ENCODE measurements at places on chromosomes 5 and 9.

DNA sequence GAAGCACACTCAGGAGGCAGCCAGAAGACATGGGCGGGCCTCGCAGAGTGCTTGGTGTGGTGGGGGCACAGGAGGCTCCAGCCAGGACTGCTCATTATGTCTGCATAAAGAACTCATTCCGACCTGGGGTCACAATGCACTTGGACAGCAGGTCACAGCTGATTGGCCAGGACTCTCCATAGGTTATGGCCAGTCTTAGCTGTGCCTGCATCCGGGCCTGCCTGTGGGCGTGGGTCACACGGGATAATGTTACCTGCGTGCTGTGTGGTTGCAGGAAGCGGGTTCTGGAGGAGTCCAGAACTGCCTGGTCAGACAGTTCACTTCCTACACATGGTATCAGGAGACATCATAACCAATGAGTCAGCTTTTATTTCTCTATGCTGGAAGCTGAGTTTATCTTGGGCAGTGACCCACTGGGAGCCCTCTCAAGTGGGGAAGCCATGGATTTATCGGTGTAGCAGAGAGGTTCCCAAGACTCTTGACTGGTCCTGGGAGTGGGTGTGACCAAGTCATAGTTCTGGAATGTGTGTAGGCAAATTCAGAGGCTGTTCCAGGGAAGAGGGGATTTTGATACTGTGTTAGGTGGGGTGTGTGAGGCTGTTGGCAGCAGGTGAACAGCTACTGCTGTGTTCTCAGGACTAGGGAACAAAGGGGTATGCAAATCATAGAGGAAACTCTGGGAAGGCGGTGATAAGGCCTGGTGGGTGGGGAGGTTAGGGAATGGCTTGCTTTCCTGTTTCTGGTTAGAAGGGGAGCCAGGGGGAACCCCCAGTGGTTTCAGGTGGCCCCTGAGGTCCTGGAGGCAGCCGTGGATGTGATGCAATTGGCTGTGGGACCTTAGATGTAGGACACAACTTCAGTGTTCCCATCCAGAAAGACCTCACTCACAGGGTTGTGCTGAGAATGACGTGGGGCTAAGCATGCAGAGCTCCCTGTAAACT lies 51.3 kb downstream of the ARHGEF37 start:
- DNase-seq = no peak

DNA sequence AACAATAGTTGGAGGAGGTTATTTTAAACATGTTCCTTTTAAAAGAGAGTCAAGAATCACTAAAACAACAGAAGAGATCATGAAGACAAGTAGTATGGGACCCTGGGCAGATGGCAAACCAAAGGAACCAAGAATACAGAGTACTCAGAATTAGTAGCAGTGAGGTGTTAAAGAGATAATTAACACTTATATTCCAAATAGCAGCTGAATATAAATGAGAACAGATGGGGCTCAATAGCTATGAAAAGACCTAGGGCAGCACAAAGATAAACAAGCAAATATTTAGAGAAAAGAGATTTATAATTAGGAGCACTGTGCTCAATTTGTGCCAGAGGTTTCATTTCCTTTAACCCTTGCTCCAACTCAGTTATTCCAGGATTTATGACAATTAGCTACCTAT lies 159.1 kb downstream of the FAM114A2 start:
- no peak for DNase-seq

- DNase-seq = no peak
Measured at GRCh38 chr5:176438959-176439757, 9.0 kb upstream of the FAF2 start.

GRCh38 chr5:62340392-62340791 lies 34.4 kb downstream of the KIF2A start:
- no peak for DNase-seq

DNA sequence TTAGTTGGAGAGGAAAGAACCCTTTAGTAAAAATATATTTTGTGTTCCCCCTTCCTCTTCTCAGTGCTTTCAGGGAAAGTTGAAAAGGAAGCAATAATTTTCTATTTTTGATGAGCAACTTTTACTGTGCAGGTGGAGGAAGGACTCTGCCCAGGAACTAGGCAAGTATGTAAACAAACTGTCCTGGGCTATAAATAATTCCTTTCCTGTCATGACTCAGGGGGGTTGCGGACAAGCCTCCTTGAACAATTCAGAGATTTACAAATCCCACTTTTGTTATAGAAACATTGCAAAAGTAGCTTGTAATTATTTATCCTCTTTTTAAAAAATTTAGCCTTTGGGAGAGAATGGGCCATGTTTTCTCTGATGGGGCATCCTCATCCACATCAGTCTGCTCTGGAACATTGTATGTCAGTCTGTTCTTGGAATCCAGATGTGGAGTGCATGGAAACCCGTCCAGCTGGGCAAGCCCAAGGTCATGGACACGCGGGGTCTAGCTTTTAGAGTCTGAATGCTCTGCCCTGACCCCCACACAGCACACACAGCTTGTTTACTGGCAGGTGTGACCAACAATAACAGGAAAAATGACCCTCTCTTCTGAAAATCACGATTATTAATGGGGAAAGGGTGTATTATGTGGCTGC lies 127.6 kb downstream of the GADD45G start:
- no peak for DNase-seq

- DNase-seq = no peak
Measured at GRCh38 chr5:114054594-114054993, 307.3 kb upstream of the KCNN2 start.

DNA sequence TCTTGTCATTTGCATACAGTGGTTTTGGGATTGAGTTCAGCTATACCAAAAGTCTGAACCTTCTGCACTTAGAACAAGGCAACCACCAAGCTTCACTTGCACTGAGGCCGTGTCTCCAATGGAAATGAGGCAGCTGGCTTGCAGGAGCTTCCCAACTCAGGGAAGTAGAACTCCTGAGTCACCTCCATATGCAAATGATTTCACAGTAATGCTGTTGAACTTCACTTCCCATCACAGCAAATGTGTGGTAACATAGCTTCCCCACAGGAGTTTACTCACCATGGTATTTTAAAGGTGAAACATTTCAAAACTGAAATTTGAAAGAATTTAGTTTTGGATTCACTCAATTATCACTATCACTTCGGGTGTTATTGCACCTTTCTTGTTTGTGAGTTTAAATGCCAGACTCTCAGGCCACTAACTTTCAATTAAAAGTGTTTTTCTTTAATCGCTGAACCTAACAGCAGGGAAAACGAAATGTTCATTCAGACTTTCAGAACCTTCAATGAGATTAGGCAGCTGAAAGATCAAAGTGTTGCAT lies 9.0 kb downstream of the CD274 start:
- DNase-seq = no peak

DNA sequence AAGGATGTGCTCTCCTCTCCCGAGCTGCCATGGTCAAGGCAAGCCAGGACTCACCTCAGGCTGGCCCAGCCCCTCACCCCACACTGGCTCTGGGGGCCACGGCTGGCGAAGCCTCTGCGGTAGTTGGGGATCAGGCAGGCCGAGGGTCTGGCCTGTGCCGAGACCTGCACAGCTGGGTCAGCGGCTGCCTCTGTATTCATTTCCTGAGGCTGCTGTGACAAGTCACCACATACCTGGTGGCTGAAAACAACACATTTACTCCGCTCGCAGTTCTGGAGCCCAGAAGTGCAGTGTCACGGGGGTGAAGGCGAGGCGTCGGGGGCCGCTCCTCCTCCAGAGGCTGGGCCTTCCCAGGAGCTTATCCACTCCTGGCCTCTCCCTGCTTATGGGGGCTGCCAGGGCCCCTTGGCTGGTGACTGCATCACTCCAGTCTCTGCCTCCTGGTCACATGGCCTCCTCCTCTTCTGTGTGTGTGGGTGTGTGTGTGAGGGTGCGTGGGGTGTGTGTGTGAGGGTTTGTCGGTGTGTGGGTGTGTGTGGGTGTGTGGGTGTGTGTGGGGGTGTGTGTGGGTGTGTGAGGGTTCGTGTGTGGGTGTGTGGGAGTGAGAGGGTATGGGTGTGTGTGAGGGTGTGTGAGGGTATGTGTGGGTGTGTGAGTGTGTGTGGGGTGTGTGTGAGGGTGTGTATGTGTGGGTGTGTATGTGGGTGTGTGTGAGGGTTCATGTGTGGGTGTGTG lies 3.2 kb upstream of the SCGB3A1 start:
- no peak for DNase-seq

DNA sequence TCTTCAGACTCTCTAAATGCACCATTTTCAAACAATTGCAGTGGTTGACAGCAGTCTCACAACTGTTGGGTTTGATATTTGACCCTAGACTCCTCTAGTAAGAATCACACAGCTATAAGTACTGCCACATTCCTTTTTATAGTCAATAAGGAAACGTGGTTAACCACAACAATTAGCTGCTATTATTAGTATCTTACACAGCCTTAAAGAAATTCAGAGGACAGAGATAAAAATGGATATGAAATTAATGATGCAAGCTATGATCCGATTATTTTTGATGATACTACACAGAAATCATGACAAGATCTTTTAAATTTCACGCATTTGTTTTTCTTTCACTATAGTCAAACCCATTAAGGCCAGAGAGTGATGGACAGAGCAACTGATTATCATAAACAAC lies 288.6 kb upstream of the C9orf72 start:
- DNase-seq = no peak

- DNase-seq = no peak
Measured at GRCh38 chr9:131869348-131869747, 129.5 kb upstream of the RAPGEF1 start.

DNA sequence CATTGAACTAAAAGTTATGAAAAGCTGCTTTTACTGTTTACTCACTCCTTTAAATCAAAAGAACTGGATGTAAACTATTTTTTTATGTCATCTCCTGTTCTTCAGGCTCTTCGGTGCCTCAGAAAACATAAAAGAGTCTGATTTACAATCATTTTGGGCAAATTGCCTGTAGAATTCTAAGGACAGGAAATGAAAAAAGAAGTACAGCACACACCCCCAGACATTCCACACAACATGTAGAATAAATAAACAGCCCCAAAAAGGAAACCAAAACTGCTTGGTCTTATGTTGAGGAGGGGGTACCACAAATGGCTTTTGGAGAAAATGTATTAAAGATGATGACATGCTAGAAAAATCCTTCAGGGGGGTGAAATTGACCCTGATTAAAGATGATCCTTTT lies 57.2 kb downstream of the ITGA1 start:
- no peak for DNase-seq

GRCh38 chr9:137069508-137070091 lies 757 bp downstream of the SAPCD2 start:
- no peak for DNase-seq

DNA sequence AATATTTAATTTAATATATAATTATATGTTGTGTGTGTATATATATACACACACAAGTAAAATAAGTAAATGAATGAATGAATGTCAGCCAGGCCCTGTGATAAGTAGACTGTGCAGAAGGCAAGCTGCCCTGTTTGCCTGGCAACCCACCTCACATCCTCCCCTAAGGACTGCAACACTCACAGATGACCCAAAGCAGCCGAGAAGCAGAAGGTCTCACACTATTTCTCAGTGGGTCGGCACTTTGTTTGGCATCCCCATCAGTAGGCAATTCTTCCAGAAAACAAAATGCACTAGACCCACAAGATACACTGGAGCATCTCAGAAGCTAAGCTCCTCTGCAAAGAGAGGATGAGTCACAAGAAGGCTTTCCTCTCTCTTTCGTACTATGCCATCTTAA lies 152.1 kb upstream of the GRAMD2B start:
- no peak for DNase-seq

- no peak for DNase-seq
Measured at GRCh38 chr5:34040472-34040871, 2.5 kb downstream of the C1QTNF3 start.

- DNase-seq = no peak
Measured at GRCh38 chr9:124411514-124412227, 3.6 kb downstream of the PSMB7 start.

- no peak for DNase-seq
Measured at GRCh38 chr5:173454361-173454735, 126.1 kb upstream of the STC2 start.

DNA sequence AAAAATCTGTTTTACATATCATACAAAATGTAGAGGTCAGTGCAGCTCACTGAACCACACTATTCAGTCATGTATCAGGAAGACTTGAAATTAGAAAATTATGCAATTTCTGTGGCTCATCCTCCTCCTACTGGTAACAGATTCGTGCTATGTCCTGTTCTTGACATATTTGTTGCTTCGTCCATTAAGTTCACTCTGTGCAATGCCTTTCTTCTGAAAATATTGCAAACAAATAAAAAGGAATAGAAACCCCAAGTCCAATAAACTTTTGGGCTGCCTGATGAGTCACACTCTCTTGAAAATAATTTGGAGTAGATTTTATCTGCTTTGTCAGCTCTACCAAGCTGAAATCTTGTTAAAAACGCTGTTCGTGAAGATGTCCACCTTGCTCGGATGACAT lies 391.2 kb downstream of the RAB3C start:
- no peak for DNase-seq

DNA sequence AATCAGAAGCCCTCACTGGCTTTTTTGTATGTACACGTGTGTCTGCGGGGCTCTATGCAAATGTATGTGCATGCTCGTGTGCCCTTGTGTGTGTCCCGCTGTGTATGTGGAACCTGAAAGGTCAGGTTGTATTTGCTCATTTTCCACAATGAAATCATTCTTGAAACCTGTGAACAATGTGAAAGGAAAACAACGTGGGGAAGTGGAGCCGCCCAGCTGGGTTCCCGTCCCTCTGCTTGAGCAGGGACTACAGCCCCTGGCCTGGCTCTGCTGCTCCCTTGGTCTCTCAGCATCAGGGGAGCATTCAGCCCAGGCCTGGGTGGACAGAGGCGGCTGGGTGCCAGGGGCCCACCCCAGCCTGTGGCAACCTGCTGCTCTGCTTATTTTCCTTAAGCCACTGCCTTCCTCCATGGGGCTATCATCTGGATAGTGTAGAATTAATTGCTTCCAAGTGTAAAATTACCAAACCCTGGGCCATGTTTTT lies 3.0 kb downstream of the ECSCR start:
- DNase-seq = no peak

DNA sequence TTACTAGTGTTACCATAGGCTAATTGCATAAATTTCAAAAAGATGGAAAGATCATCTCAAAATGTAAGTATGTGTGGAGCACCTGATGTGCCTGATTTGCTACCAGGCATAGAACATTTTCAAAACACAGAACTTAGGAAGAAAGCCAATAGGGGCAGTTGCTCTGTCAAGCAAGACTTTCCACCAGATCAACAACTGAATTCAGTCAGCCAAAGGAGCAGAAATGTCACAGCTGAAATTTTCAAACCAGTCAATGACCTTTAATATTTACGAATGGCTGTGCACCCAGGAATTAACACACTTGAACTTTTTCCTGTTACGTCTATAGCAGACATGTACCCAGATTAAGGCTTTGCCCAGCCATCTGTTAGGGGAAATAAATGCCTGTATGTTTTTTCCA lies 452.8 kb upstream of the PTGER4 start:
- no peak for DNase-seq

Measured in stimulated activated CD4-positive, alpha-beta T cell treated with anti-CD3 and anti-CD28 coated beads, TNF-alpha, amount 100 ng/mL, for 48 hours (primary cell).